Kidney tubule cell (primary cell): ENCODE measurements at places on chromosomes 2 and 18.

DNA sequence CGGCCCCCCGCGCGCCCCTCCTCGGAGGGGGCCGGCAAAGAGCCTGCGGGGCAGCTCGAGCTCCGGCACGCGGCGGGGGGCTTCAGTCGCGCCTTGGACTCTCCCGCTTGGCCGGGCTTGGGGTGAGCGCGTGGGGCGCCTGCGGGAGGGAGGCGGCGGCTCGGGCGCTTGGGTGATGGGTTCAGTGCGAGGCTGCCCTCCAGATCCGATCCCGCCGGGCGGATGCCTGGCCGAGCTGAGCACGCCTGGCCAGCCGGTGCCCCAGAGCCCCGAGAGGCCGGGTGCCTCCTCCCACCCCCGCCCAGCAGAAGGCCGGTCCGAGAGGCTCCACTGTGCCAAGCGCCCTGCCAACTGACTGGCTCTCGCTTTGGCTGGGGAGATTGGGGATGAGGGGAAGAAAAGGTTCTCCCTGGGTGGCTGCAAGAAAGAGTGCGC lies 273 bp upstream of the NXPH2 start:
- peak; percentile 4 for DNase-seq

- DNase-seq, result no peak
These were observed 51.0 kb downstream of the ITGA6 start for GRCh38 chr2:172478353-172478752.

DNA sequence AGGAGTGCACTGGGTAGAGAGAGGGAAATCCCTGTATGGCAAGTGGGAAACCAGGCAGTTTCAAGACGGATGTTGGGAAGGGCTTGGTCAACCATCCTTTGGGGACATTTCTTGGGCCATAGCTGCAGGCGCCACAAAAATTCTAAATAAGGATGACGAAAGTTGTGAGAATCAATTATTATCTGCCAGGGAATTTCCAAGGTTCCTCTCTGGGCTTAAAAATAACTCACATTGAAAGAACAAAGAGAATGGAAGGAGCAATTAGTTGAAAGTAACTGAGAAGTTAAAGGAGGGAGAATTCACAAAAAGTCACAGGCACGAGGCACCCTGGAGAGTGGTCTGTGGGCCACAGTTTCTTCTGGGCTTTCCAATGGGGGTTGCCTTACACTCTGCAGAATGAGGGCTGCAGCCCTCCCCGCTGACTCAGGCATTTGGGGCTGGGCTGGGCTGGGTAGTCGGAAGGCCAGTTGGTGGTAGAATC lies 195.7 kb downstream of the SMAD7 start:
- peak; percentile 4 for DNase-seq

GRCh38 chr2:190466819-190467446 lies 58.8 kb downstream of the MFSD6 start:
- DNase-seq, result no peak

DNA sequence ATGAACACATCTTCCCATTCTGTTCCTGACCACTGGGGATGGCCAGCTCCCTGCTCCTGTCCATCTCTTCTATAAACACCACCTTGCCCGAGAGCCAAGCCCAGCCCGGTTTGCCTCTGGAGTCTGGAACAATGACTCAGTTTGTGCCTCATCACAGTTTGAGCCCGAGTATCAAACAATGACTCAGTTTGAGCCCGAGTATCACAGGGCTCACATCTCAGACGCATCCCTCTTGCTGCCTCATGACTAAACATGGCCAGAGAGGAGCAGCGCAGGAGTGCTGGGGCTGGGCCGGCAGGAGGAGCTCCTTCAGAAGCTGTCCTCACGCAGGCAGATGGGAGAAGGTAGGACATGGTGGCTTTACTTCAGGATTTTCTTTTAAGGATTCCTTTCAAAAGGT lies 68.7 kb downstream of the PXDN start:
- peak; percentile 96 for DNase-seq

- no peak for DNase-seq
These were observed 34.7 kb upstream of the ZEB2 start for GRCh38 chr2:144554492-144555210.

- DNase-seq, result peak; percentile 1
These were observed 134.1 kb downstream of the ACOXL start for GRCh38 chr2:110866466-110866865.

DNA sequence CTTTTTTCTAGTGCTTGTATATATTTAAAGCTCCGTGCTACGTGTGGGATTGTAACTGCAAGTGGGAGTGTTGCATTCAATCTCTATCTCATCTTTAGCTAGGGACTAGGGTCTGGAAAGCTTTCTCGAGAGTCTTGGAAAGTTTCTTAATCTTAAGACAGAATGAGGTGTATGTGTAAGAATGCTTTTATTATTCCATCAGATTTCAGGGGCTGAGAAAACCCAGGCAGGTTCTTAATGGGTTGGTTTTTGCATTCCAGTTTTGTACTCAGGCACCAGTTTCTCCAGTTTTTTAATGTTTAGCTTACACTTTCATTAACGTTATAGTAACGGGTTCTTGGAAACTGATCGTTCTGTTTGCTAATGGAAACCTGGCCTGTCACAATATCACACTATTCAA lies 20.3 kb downstream of the MRPL19 start:
- peak; percentile 11 for DNase-seq

DNA sequence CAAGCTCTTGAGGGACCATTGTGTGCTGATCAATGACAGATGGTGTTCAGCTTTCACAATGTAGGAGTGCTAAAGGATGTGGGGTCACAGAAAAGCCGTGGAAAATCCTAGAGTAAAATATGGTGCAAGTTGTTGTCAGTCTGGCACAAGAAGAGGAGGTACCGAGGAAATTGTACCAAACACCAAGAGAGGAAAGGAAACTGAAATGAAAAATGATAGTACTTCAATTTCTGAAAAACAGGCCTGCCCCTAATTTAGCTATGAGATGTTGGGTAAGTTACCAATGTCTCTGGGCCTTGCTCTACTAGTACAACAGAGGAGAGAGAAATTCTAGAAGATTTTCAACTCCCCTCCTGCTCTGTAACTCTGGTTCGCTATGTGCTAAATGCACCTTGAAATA lies 78.8 kb upstream of the PELI1 start:
- DNase-seq, result no peak

DNA sequence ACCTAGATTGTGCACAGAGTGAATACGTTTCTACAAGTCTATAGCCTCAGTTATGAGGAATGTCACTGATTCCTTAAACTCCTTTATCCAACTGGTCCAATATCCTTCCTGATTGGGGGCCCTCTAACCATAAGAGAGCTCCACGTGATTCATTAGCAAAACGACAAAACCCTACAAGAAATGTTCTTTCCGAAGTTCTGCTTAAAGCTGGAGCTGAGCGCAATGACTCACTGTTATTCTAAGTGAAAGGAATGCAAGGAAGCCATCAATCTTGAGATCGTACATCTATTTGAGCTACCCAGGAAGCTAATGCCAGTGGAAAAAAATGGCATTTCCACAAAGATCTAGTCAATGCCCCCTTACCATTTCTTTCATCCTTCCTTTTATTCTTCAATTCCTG lies 354.9 kb upstream of the CDH20 start:
- DNase-seq, result peak; percentile 69

DNA sequence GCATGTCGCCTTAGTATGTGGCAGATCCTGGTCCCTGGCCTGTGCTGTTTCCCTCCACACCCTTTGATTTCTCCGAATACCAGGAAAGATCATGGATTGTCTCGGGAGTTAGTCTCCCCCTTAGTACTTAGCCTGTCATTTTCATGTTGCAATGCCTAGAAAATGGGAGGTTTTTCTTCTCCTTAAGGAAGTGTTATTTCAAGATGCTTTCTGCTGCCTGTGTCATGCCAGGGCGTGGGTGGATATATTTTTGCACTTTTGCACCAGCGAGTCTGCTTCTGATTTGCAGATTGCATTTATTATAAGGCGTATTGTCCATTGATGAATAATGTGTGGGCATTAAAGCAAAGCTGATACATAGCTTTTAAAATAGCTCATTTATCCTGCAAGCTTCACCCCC lies 223.5 kb downstream of the NEDD4L start:
- no peak for DNase-seq

DNA sequence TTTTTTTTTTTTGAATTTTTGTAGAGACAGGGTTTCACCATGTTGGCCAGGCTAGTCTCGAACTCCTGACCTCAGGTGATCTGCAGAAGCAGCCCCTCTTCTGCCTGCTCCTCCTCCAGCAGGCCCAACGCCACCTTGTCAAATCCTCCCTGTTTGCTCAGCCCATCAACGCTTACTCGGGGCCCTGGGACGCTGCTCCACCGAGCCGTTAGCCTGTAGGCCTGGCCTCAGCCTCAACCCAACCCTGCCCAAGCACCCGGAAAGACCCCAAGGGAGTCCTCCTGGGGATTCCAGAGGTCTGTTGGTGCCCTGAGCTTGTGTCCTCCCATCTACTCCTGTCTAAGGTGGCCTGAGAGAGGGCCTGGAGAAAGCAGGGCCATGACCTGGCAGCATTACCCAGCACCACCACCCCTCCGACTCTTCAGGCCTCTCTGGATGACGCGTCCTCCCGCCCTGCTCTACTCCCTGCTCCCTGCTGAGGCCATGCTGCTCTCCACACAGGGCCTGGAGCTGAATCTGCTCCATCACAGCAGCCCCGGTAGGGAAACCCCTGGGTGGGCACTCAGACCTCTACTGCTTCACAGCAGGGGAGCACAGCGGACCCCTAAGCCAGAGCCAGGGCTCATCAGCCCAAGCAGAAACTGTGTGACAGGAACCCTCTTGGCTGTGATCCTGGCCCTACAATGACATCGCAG lies 3.2 kb downstream of the STK25 start:
- no peak for DNase-seq

GRCh38 chr2:120344214-120344975 lies 1.5 kb upstream of the INHBB start:
- DNase-seq, result no peak

DNA sequence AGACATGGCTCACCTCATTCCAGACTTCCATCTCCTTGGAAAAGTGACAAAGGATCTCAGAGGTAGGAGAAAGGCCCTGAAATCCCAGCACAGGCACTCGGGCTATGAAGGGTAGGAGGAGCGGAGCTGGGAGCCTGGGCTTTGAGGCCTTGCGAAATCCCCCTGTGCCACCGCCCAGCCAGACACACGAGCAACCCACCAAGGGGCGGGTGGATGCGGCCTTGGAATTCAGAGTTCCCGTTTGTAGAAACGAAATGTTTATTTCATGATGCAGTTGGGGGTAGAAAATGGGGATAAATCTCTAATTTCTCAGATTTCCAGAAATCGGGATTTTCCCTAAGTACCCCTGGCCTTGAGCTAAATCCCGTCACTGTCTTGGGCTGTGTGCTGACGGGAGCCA lies 177.1 kb upstream of the HDAC4 start:
- no peak for DNase-seq

- no peak for DNase-seq
These were observed 25.8 kb downstream of the CTLA4 start for GRCh38 chr2:203893401-203893800.

DNA sequence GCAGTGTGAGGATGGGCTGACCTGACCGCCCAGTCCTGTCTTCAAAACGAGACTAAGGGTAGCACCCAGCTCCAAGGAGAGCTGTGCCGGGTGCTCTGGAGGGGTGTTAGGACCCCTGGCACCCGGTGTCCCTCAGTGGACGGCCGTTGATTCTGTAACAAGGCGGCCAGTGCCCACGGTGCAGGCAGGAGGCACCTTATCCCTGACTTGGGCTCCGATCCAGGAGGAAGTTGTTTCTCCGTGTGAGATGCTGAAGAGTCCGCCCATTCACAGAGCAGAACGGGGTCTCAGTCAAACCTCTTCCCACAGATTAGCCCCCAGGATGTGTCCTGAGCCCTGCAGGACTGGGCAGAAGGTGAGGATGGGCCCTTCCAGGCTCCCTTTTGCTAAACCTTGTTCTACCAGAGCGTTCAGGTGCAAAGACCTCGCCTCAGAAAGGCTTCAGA lies 123.0 kb downstream of the NFATC1 start:
- no peak for DNase-seq

GRCh38 chr2:79952616-79953015 lies 351.9 kb downstream of the LRRTM1 start:
- DNase-seq, result no peak

DNA sequence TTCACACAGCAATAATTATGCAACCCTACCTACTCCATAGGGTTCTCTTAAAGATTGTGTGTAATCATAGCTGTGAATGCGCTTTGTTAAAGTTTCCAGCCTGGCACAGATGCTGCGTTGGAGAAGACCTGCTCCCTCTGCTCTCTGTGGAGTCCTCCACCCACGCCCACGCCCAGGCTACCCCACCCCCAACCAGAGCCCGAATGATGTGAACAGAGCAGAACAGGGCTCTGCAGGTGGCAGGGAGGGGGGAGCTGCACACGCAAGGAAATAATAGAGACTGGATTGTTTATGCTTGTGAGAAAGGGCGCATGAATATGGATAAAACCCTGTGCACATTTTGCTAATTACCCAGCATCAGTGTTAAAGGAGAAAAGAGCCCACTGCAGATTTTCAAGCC lies 447.5 kb downstream of the BCL11A start:
- no peak for DNase-seq

GRCh38 chr18:24010673-24011072 lies 3.9 kb upstream of the TTC39C start:
- DNase-seq, result no peak

- DNase-seq, result no peak
These were observed 205.7 kb downstream of the ALK start for GRCh38 chr2:29715655-29716054.

DNA sequence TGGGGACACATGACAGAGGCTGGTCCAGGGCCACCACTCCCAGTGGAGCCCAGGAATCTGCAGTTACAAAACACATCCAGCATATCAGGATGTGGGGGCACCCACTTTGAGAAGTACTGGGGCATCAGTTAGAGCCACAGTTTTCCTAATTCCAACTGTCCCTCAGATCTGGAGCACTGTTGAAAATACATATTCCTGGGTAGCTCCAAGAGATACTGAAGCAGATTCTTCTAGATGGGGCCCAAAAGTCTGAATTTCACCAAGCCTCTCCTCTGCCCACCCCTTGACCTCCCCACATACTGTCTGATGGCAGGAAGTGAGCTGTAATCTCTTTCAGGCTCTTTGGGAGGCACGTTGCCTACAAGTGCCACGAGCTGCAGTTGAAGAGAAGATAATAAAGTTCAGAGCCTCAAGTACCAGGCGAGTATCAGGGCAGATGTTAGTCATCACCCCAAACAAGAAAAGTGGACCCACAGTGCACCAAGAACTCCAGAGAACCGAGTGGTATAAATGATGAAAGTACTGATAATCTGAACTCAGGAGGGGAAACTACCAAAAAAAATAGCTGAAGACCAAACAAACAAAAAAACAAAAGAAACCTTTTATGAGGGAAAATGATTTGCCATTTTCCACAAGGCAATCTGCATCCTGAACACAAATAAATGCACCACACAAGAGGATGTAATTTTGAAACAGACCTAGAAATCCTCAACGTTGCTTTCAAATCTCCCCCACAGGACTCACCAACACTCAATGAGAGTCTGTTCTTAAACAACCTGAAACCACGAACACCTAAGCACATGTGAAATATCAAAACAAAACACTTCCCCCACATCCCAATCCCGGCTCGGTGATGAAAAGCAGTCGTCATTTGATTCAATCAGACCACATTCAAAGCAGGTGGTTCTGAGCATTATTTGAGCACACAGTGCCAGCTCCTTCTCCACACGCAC lies 98.7 kb downstream of the TCF4 start:
- no peak for DNase-seq

DNA sequence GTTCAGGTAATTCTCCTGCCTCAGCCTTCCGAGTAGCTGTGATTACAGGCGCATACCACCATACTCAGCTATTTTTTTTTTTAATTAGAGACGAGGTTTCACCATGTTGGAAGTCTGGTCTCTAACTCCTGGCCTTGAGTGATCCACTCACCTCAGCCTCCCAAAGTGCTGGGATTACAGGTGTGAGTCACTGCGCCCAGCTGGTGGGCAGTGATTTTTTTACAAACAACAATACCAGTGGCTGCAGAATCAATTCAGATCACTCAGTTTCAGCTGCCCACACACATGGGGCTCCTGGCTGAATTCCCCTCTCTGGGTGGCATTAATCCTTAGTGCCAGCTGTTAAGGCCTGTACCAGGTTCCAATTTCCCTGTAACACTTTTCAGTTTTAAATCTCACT lies 13.3 kb upstream of the CYRIA start:
- no peak for DNase-seq
